ENCODE measurements at places on chromosomes 11 and 22. TPM values are rescaled to one million over a fixed set of nuclear protein-coding genes. Genes with fewer than 3 reads are reported as not detected.

DNA sequence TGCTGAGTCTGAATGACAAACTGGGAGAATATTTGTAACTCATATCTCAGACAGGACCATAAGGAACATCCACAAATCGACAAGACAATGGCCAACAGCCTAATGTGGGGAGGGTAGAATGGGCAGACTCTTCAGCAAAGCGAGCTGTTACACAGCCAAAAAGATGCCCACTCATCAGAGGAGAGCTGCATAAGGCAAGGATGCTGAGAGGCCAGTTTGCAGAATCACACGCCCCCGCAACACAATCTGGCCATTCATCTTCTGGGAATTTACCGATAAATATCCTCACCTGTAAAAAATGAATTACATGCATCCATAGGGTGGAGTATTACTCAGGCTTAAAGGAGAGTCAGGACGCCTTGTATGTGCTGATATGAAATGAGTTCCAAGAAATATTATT is 57.5 kb upstream of the SLC22A12 start:
- H3K36me3 ChIP-seq, result no peaks in the 10 kb centered on the region
- H3K4me3 ChIP-seq, result no peak overlapping the region
- peaks cover 23% of the 10 kb centered on the region for H3K4me1 ChIP-seq
- no peak for DNase-seq
- H3K27ac ChIP-seq, result no peak overlapping the region

DNA sequence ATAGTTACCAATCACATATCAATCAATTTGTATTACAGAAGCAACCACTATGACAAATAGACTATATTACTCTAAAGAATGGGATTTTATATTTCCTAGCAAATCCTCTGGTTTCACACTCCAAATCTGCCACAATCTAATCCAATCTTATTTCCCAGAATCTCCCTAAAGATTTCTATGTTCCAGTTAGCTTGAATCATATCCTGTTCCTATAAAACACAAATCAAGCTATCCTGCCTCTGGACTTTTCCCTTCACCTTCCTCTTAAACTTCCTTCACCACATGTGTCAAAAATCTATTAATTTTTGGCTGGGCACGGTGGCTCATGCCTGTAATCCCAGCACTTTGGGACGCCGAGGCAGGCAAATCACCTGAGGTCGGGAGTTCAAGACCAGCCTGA is 50.0 kb downstream of the PIK3C2A start:
- peaks cover 57% of the 10 kb centered on the region for H3K4me1 ChIP-seq
- H3K4me3 ChIP-seq, result no peak overlapping the region
- no peak for DNase-seq
- no peaks in the 10 kb centered on the region for H3K36me3 ChIP-seq

- peaks cover 65% of the 10 kb centered on the region for H3K4me1 ChIP-seq
- H3K27ac ChIP-seq, result no peak overlapping the region
- DNase-seq, result peak; percentile 48
- H3K4me3 ChIP-seq, result peak overlapping the region; percentile 95
Measured at GRCh38 chr22:21865041-21865440, 2.4 kb downstream of the MAPK1 start.

DNA sequence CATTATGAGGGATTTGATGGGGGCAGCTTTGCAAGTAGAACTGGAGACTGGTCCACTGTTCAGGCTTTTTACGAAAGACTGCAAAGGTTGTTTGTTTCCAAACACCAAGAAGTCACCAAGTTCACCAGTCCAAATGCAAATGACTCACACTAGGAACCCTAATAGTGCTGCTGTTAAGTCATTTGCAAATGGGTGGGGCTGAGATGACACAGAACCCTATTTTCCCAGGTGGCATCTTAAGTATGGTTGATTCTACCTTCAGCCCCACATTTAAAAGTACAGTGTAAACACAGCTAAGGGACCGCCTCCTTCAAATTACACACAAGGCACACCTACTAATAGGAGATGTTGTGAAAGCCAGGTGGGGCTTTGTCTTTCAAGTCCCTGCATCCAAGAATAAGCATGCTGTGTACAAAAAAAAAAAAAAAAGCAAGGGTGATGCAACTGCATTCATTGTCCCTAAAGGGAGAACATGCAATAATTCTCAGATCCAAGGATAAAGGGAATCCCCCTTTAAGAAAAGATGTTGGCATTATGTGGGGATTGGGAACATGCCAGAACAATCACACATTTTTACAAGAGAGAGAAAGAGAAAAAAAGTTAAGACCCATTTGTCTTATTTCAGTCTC is 27.3 kb downstream of the BDNF start:
- no peaks in the 10 kb centered on the region for H3K27me3 ChIP-seq
- H3K4me1 ChIP-seq, result no peaks in the 10 kb centered on the region
- DNase-seq, result no peak
- no peak overlapping the region for H3K27ac ChIP-seq
- H3K4me3 ChIP-seq, result no peak overlapping the region

GRCh38 chr11:123434262-123434661 is 4.2 kb downstream of the GRAMD1B start:
- no peaks in the 10 kb centered on the region for H3K27me3 ChIP-seq
- H3K4me3 ChIP-seq, result no peak overlapping the region
- H3K4me1 ChIP-seq, result no peaks in the 10 kb centered on the region
- H3K36me3 ChIP-seq, result no peaks in the 10 kb centered on the region
- H3K27ac ChIP-seq, result no peak overlapping the region
- no peak for DNase-seq

GRCh38 chr11:57306161-57306876 is 18.4 kb downstream of the TNKS1BP1 start:
- H3K36me3 ChIP-seq, result peaks cover 42% of the 10 kb centered on the region
- H3K27ac ChIP-seq, result no peak overlapping the region
- DNase-seq, result no peak
- no peak overlapping the region for H3K4me3 ChIP-seq
- no peaks in the 10 kb centered on the region for H3K27me3 ChIP-seq

- H3K4me3 ChIP-seq, result no peak overlapping the region
- no peak overlapping the region for H3K27ac ChIP-seq
- no peaks in the 10 kb centered on the region for H3K4me1 ChIP-seq
- DNase-seq, result no peak
Measured at GRCh38 chr11:86288776-86289507, 13.1 kb upstream of the HIKESHI start.

DNA sequence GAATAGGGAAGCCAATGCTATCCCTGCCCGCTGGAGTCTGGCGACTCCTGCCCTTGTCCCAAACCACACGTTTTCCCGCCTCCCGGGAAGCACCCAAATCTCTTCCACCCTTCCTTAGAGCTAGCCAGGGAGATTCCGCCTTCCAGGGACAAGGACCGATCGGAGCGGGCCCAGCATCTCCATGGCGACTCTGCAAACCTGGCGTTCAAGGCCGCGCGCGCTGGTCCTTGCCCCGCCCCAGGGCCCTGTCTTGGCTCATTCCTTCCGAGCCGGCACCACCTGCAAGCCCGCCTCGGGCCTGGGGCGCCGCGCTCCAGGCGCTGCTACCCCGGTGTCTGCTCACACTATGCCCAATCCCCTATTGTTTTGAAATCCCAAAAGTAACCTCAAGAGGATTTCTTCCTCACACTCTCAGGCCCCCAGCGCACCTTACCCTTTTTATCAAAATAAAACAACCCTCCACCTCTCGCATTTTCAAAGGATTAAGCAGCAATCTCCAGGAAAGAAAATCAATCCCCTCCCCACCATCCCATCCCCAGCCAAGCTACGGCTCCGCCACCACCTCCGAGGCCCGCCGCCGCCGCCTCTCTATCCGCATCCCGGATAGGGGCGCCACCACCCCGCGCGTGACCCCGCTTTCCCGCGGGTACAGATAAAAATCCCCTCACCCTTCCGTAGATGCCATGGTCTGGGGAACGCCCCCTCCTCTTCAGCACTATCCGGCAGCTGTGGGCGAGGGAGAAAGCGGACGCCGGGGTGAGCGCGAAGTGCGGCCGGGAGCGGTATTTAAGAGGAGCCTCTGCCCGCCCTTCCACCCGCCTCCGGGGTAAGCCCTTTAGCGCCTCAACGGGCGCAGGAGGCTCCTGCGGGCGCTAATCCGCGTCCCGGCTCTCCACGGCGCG is 825 bp downstream of the SLC1A2 start:
- H3K27ac ChIP-seq, result no peak overlapping the region
- peaks cover 14% of the 10 kb centered on the region for H3K4me1 ChIP-seq
- no peaks in the 10 kb centered on the region for H3K36me3 ChIP-seq
- DNase-seq, result no peak

GRCh38 chr11:79220171-79220570 is 220.7 kb downstream of the TENM4 start:
- no peak for DNase-seq
- H3K4me3 ChIP-seq, result no peak overlapping the region
- H3K4me1 ChIP-seq, result no peaks in the 10 kb centered on the region
- H3K36me3 ChIP-seq, result no peaks in the 10 kb centered on the region

- no peaks in the 10 kb centered on the region for H3K36me3 ChIP-seq
- H3K4me1 ChIP-seq, result peaks cover 4% of the 10 kb centered on the region
- no peaks in the 10 kb centered on the region for H3K27me3 ChIP-seq
- no peak overlapping the region for H3K27ac ChIP-seq
- no peak for DNase-seq
Measured at GRCh38 chr11:123426789-123427188, 3.3 kb upstream of the GRAMD1B start.

DNA sequence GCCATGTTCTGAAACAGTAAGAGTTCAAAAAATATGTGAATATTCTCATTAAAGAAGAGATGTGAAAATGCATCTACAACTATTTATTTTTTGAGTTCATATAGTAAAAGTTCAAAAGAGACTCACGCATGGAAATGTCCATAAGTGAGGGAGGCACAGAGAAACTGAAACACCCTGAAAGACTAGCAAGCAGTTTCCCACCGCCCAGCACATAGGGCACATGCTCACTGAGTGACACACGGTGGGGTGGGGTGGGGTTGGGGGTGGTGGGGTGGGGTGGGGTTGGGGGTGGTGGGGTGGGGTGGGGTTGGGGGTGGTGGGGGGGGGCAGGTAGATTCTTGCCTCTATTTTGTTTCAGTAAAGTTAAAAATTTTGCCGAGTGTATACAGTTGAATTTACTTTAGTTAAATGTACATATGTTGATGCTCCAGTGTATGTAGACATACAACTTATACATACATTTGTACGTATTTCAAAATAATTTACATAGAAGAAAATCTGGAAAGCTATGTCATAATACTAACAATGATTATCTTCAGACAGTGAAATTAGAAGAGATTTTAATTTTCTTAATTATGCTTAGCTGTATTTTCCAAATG is 6.3 kb downstream of the CCDC34 start:
- H3K27ac ChIP-seq, result no peak overlapping the region
- H3K36me3 ChIP-seq, result no peaks in the 10 kb centered on the region
- H3K4me3 ChIP-seq, result no peak overlapping the region
- H3K4me1 ChIP-seq, result no peaks in the 10 kb centered on the region
- no peaks in the 10 kb centered on the region for H3K27me3 ChIP-seq

DNA sequence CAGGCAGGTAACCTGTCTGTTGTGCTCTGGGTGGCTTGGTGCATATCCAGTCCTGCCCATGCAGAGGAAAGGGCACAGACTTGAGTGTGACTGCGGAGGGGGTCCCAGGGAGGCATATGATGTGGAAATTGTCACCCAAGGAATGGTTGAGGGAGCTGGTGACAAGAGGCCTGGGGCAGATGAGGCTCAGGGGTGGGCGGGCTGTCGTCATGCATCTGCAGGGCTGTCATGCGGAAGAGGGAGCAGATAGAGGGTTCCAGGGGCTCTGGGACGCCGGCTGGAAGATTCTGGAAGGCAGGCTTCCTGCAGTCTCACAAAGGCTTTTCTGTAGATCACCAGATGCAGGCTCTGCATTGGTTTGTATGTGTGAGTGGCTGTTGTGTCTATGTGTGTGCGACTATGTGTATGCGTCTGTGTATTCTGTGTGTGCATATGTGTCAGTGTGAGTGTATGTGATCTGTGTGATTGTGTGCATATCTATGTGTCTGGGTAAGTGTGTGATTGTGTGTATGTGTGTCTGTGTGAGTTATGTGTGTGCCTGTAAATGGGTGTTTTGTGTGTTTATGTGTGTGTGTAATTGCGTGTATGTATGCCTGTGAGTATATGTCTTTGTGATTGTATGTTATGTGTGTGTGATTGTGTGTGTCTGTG is 7.6 kb upstream of the CACNA1I start:
- no peak overlapping the region for H3K4me3 ChIP-seq
- no peaks in the 10 kb centered on the region for H3K27me3 ChIP-seq
- no peaks in the 10 kb centered on the region for H3K36me3 ChIP-seq
- no peak overlapping the region for H3K27ac ChIP-seq
- no peak for DNase-seq

DNA sequence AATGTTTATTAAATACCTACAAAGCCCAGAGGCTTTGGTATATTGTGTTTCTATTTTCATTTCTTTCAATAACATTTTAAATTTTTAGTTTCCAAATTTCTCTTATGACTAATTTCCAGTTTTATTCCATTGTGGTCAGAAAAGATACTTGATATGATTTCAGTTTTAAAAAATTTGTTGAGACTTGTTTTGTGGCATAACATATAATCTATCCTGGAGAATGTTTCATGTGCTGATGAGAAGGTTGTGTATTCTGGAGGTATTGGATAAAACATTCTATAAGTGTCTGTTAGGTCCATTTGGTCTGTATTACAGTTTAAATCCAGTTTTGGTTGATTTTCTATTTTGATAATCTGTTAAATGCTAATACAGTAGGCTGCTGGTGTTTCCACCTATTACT is 9.8 kb upstream of the RAG1 start:
- no peak overlapping the region for H3K27ac ChIP-seq
- no peak overlapping the region for H3K4me3 ChIP-seq
- H3K4me1 ChIP-seq, result no peaks in the 10 kb centered on the region
- no peaks in the 10 kb centered on the region for H3K36me3 ChIP-seq

- no peak overlapping the region for H3K27ac ChIP-seq
- H3K27me3 ChIP-seq, result no peaks in the 10 kb centered on the region
- no peak overlapping the region for H3K4me3 ChIP-seq
- H3K36me3 ChIP-seq, result no peaks in the 10 kb centered on the region
- H3K4me1 ChIP-seq, result no peaks in the 10 kb centered on the region
Measured at GRCh38 chr11:117020869-117021564, 77.2 kb downstream of the SIK3 start.

- no peaks in the 10 kb centered on the region for H3K27me3 ChIP-seq
- no peak for DNase-seq
- no peaks in the 10 kb centered on the region for H3K4me1 ChIP-seq
- no peak overlapping the region for H3K4me3 ChIP-seq
- H3K36me3 ChIP-seq, result no peaks in the 10 kb centered on the region
Measured at GRCh38 chr11:24253237-24253760, 243.6 kb upstream of the LUZP2 start.

BARX2 gene
- not detected for total RNA-seq

APOBEC3F gene
- total RNA-seq, result 0.49 TPM

CD6 gene
- total RNA-seq, result 2.2 TPM

NEFH gene
- total RNA-seq, result 0.14 TPM

APOL6 gene
- 15.3 TPM for total RNA-seq

CDHR5 gene
- not detected for total RNA-seq

FGF4 gene
- not detected for total RNA-seq

FGF19 gene
- not detected for total RNA-seq

TP53I11 gene
- 141 TPM for total RNA-seq

MS4A3 gene
- total RNA-seq, result not detected
